ENCODE measurements at places on chromosomes 13 and 19.

DNA sequence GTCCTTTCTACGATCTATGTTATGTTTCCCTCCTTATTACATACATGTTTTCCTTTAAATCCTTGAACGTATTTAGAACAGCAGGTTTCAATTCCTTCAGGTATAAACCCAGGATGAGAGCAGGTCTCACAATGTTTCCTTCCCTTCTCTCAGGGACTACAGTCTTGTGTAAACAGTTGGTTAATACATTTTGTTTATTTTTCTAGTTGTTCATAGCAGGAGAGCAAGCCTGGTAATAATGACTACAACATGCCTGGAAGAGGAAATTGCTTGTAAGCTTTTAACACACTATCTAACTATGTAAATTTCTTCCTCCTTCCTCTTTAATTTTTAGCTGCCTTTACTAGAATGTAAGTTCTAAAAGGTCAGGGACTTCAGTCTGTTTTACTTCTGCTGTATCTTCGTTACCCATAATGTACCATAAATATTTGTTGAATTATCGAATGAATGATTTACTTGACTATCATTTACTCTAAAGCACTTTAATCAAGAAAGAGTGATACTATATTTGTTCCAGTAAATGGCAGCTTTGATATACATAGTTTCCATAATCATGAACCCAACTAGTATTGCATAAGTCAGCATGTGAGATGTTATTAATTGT is 28.9 kb upstream of the TNFRSF19 start:
- DNase-seq: no peak

GRCh38 chr13:61387694-61388093 is 28.0 kb downstream of the PCDH20 start:
- no peak for DNase-seq

DNA sequence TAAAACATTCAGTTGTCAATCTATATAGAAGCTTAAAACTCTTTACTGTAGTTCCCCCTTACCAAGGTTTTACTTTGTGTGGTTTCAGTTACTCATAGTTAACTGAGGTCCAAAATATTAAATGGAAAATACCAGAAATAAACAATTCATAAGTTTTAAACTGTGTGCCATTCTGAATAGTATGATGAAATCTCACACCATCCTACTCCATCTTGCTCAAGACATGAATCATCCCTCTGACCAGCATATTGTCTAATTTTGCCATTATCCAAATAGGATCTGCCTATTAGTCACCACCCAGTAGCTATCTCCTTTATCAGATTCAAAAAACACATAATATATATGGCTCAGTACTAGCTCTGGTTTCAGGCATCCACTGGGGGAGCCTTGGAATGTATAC is 22.4 kb downstream of the ZNF571 start:
- DNase-seq: no peak

GRCh38 chr13:61128850-61129645 is 286.6 kb downstream of the PCDH20 start:
- DNase-seq: no peak

- no peak for DNase-seq
Observed at GRCh38 chr19:38204096-38204495, 19.9 kb downstream of the DPF1 start.

- no peak for DNase-seq
Observed at GRCh38 chr13:84658491-84659358, 776.5 kb upstream of the SLITRK1 start.

DNA sequence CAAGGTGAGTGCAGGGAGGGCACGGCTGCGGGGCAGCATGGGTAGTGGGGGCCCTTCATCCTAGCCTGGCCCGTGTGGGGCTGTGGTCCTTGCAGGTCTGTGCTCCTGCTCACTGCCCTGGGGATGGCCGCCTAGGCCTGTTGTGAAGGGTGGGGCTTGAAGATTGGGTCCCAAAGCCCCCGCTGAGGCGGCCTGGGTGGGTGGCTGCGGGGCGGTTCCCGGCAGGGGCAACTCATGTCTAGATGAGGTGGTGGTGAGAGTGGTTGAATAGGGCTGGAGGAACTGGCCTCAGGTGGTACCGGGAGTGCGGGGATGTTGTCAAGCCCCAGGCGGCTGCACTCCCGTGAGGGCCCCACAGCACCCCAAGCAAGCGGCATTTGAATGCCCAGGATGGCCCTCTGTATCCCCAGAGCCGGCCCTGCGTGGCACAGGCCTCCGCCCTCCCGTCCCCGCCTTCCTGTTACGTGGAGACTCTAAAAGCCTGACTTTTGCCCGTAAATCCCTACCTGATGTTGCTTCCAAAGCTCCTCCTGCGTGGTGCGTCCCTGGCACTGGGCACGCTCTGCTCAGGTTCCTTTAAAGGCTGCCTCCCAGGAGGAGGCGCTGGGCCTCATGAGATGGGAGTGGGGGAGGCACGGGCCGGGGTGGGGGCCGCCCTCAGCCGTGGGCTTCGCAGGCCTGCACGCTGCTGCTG is 15.0 kb downstream of the SPPL2B start:
- no peak for DNase-seq

DNA sequence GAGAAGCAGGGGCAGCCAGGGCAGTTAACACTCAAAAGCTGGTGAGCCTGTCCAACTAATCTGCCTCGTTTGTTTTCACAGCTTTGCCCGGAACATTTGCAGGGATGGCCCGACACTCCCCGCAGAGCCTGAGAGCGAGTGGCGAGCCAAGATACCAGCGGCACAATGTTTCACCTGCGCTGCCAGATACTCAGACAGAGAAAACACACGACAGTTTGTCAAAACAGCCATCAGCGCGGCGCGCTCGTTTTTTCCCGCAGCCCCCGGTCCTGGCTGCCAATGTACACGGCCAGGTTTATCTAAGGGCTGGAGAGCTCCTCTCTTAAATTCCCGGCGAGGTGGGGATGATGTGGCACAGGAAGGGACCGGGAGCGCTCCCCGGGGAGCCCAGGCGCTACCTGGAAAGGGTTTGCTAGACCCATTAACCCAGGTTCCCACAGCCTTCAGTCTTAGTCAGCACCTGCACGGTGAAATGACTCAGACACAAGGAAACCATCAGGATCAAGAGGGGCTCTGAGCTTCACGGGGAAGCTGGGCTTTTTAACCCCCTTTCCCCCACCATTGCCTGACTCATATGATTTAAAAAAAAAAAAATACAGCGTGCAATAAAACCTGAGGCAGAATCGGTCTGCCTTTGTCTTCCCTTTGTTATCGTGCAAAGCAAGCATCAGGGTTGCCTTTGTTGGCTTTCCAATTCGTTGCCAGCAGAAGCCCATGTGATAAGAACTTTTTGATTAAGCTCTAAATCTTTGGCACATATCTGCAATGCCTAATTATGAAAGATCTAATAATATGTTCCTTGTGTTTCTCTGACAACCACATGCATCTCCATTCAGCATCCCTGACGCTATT is 186.2 kb downstream of the EFNB2 start:
- DNase-seq: no peak

- DNase-seq: no peak
Observed at GRCh38 chr19:7731615-7732014, 295 bp downstream of the CLEC4G start.

- DNase-seq: no peak
Observed at GRCh38 chr13:40317980-40318327, 348.5 kb downstream of the FOXO1 start.
